ENCODE measurements at places on chromosomes 4 and X.

GRCh38 chr4:66911880-66912279, 633.4 kb downstream of the CENPC start:
- no peak for DNase-seq

DNA sequence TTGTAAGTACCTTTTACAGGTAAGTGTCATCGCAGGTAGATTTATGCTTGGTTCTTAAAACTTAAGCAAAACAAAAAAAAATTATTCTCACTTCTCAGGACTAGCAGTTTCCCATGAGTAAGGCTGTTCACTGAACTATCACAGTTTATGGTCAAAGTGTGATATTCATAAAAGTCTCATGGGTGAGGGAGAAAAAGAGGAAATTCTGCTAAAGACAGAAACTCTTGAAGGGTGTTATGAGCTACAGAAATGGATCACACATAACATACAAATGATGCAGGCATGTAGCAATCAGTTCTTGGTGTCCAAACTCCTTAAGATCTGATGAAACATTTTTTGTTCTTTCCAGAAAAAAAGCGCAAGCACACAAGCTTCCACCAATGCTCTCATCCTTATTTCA, 8.5 kb downstream of the RAB9A start:
- no peak for DNase-seq

GRCh38 chr4:126221717-126222340, 907.1 kb downstream of the FAT4 start:
- no peak for DNase-seq

DNA sequence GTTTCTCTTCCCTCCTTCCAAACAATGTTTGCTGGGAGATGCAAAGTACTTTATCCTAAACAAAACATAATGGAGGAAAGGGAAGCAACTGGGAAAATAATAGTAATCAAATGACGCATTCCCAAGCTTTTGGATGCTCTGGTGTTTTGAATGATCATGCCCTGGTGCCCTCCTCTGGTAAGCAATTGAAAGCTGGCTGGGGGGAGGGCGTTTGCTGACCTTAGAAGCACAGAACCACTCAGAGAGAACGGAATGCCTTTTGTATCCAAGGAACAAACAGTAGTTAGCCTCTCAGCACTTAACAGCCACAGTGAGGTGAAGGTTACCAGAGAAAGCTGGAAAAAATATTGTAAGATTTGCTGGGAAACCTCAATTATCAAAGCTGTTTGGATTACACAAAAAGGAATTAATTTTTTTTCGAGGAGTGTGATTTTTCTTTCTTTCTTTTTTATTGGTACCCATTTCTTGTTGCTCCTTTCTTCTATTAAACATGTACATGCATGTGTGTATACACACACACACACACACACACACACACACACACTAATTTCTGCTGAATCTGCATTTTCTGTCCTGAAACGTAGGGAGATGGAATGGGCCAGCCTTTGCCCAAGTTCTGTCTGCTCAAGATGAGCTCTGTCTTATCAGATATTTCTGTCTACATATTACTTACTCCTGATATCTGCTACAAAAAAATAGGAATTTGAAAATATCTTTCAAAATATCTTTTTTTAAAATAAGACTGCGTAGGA, 155.8 kb upstream of the IGFBP7 start:
- no peak for DNase-seq
